ENCODE measurements at places on chromosomes 12 and 14.
A peak's percentile ranks its signal among the peaks of the same experiment; 100 is the strongest.

- DNase-seq, result no peak
Observed at GRCh38 chr14:26794731-26795130, 196.9 kb upstream of the NOVA1 start.

DNA sequence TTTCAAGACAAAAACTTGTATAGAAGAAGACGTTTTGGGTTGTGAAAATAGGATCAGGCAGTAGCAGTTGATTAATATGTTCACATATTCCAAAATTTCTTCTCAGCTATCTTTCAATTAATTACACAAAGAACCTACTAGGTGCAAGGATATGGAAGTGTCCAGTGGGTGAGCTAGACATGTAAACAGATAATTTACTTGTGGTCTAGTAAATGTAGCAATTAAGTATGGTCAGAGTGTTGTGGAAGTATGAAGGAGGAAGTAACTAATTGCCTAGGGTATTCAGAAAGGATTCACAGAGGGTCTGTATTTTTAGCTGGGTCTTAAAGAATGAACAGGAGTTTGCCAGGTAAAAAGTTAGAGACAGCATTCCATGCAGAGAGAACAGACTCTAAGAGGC is 5.9 kb downstream of the GOLGA5 start:
- peak; percentile 22 for DNase-seq

GRCh38 chr12:124169577-124170284 is 125.2 kb upstream of the RFLNA start:
- DNase-seq, result no peak

DNA sequence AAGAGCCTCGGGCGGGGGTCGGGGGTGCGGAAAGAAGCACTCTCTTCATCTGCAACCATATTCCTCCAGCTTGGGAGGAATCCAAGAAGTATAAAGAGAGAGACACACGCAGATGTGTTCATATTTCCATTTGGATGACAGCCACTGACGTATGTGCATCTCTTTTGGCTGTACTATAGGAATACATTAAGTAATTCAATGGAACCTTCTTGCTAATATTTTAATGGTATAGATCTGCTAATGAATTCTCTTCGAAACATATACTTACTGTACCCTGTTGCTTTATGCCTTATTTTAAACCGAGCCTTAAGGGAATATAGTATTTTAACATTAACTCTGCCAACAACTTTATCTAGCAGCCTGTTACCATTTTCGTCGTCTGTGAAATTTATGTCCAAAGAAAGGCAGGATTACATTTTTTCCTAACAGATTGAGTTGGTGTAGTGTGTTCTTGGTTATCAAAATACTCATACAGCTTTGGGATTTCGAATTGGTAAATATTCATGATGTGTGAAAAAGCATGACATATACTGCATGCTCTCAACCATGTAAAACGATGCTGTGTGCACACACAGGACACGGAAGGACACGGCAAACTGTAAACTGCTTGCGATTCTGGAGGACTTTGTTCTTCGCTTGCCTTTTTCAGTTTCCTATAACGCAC is 84.5 kb downstream of the CCDC88C start:
- no peak for DNase-seq

DNA sequence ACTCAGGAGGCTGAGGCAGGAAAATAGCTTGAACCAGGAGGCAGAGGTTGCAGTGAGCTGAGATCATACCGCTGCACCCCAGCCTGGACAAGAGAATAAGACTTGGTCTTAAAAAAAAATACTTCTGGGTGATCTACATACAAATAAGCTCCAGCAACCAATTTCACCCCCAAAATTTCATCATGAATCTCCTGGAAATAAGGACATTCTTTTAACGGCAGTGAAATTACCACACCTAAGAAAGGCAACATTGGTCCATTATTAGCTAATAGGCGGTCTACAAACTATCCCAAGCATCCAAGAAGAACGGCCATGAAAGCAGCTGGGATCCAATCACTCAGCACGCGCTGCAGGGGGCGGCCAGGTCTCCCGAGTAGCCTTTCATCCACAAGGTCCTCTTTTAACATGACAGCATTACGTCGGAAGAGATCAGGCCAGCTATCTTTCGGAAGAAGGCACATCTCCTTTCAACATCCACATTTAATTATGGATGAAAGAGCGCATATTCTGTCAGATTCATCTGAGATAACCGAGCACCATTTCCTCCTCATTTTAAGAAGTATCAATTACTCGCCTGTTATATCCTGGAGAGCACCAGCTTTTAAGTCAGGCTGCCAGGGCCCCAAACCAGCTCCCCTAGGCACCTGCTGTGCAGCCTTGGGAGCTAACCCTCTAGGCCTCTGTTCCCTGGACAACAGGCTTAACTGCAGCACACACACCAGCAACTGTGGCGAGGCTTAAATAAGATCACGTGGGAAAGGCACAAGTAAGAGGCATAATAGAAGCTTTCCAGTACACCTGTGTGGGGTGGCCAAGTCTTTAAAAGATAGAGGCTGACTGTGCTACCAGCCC is 4.2 kb downstream of the SLC15A4 start:
- DNase-seq, result no peak

- no peak for DNase-seq
Observed at GRCh38 chr14:47189911-47190484, 485.4 kb downstream of the MDGA2 start.

- DNase-seq, result no peak
Observed at GRCh38 chr12:49916129-49916919, 12.6 kb upstream of the FAIM2 start.

All from AML-193 (cell line).